Right lung (tissue), 10 donors: ENCODE measurements at places on chromosomes 16 and 17.

DNA sequence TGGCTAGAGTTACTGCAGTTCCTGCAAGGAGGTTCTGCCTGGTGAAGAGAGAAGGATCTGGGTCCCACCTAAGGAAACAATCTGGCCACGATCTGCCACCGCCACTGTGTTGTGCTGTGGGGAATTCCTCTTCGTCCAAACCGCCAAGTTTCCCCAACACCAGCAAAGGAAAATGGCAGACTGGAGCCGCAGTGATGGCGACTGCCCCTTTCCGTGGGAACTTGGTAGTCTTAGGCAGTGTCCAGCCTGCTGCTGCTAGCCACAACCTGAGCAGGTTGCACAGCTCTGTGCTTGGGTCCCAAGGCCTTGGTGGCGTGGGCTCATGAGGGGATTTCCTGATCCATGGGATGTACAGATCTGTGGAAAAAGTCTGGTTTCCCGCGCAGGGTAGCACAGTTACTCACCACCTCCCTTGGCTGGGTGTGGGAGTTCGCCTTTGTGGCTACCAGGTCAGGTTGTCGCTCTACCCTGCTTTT lies 28.6 kb downstream of the NFATC3 start:
- no peak for DNase-seq

DNA sequence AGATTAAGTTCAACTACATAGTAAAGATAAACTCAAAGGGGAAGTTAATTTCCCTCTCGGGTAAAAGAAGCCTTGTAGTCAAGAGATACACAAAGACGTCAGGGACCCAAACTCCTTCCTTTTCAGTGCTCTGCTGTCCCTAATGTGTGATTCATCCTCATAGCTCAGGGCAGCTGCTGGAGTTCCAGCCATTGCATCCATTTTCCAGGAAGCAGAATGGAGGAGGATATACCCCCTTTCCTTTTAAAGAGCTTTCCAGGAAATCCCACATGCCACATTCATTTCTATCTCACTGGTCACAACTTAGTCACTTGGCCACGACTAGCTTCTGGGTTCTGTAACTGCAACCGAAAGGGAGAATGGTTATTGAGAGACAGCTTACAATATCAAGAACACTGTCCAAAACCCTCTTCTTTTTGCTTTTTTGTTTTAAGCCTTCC lies 95.3 kb downstream of the SOCS1 start:
- DNase-seq, result no peak

- no peak for DNase-seq
Observed at GRCh38 chr17:16325964-16326363, 27.3 kb downstream of the CENPV start.

DNA sequence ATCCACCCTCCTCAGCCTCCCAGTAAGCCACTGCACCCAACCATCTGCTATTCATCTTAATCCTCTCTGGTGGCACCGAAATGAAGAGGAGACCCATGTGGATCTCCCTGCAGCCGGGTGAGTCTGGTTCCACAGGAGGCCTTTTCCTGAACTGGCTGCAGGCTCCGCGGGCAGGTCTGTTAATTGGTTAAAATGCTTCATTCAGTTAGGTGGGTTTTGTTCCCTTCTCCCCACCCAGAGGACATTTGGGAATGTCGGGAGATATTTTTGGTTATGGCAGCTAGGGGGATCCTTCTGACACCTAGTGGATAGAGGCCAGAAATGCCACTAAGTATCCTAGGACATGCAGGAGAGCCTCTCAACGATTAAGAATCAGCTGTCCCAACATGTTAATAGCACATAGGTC lies 16.7 kb downstream of the C16orf54 start:
- no peak for DNase-seq

DNA sequence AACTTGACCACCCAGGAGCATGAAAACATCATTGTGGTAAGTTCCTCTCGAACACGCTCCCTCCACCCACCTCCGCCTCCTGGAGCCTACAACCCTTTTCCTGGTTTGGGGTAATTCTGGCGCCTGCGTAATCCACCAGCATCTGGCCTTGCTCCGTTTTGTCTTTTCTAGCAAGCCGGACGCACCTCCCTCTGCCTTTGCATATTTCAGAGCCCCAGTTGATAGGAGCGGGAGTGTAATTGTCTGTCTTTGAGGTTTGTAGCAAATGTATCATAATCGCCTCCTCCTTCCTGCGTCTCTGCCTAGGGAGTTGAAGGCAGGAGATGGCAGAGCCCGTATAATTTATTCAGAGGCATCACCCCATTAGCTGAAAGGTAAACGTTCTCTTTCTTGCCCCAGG lies 121.3 kb upstream of the PLCG2 start:
- DNase-seq, result no peak

- no peak for DNase-seq
Observed at GRCh38 chr17:47877368-47878034, 18.5 kb upstream of the SP2 start.

DNA sequence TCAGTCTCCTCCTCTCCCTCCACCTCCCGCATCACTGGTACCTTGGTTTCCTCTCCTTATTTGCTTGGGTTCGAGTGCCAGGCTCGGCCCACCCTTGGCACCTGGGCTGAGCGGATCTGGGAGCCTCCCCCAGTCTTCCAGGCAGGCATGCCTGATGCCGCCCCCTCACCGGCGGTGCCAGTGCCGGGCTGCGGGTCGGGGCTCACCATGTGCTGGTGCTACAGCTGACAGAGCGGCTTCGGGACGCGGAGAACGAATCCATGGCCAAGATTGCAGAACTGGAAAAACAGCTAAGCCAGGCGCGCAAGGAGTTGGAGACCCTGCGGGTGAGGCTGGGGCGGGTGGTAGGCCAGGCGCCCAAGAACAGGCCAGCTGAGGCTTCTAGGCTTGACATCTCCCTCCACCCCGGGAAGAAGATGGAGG lies 19.2 kb downstream of the FMNL1 start:
- no peak for DNase-seq

DNA sequence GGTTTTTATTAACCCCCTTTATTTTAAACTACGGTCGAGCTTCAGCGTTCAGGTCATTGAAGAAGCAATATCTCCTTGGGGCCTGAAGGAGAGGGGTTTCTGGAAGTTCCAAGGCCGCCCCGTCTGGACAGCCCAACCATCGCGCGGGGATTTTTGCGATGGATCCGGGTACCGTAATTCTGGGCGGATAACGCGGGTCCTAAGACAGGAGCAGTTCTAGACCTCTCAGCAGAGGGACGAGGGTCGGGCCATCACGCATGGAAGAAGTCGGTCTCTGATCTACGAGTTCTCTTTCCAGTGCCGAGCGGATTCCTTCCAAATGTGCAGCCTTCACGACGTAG lies 3.6 kb downstream of the BORCS6 start:
- no peak for DNase-seq

GRCh38 chr17:46212634-46213435 lies 19.6 kb upstream of the KANSL1 start:
- DNase-seq, result peak; percentile 64

GRCh38 chr17:81915331-81915730 lies 2.6 kb downstream of the SIRT7 start:
- no peak for DNase-seq

DNA sequence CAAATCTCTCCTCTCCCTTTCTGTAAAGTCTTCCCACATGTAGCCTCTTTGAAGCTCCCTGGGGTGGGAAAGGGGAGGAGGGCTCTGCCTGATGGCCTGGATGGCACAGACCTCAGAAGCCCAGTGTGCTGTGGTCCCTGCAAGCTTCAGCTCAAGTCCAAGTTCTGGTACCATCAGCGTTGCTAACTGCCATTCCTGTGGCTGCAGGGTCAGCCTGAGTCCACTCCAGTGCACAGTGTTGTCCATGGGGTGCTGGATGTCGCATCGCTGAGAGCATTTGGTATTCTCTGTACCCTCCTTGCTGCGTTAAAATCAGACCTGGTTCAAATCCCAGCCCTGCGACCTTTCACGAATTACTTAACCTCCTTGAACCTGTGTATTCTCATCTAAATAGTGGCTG lies 105.1 kb downstream of the RAB11FIP4 start:
- DNase-seq, result no peak

DNA sequence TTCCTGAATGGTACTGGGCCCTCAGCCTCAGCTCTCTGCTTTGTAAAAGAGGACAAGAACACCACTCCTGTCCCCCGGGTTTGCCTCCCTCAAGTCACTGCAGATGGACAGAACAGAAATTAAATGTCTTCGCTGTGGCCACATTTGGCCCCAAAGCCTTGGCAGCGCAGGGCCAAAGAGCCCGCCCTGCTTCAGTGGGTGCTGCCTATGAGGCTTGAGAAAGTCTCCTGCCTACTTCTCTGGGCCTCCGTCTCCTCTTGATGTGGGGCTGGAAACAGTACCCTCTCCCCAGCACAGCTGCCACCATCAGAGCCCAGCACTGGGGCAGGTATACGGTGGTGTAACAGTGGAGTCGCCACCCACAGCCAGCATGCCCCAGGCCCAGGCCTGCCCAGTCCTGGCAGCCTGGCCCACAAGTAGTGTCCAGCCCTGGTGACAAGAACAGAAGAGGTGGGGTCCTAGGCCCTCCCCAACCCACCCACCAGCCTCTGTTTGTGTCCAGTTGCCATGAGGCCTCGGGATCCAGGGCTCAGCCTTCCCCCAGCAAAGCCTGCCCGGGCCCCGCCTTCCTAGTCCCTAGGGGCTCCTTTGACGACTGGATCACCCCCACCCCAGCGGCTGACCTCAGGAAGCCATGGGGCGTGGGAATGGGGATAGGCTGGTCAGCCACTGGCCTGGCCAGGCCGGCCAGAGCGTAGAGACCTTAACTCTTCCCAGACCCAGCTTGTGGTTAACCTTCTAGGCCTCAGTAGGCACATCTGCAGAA lies 3.9 kb upstream of the TPPP3 start:
- no peak for DNase-seq

- no peak for DNase-seq
Observed at GRCh38 chr17:3043737-3044365, 19.6 kb downstream of the OR1D5 start.

GRCh38 chr16:89689142-89689541 lies 2.7 kb downstream of the CDK10 start:
- no peak for DNase-seq

GRCh38 chr17:68572138-68572842 lies 28.9 kb downstream of the FAM20A start:
- DNase-seq, result no peak

GRCh38 chr16:4052096-4052495 lies 64.1 kb downstream of the ADCY9 start:
- DNase-seq, result no peak

GRCh38 chr16:67525176-67525860 lies 3.3 kb upstream of the RIPOR1 start:
- no peak for DNase-seq
